ENCODE measurements at places on chromosomes 13 and 19. TPM values are rescaled to one million over a fixed set of nuclear protein-coding genes. Genes with fewer than 3 reads are reported as not detected.

KLHL1 gene
- total RNA-seq: not detected

GNG8 gene
- not detected for total RNA-seq

PINLYP gene
- 0.96 TPM for total RNA-seq

PRTN3 gene
- not detected for total RNA-seq

ZSCAN5B gene
- total RNA-seq: not detected

ZSCAN4 gene
- total RNA-seq: 1.2 TPM

TNFSF9 gene
- total RNA-seq: 2.4 TPM

ATP4B gene
- not detected for total RNA-seq

N4BP2L2 gene
- total RNA-seq: 81.9 TPM

FRY gene
- 5.3 TPM for total RNA-seq

MIR17HG gene
- total RNA-seq: 4.2 TPM
